ENCODE measurements at places on chromosomes 16 and 17.

DNA sequence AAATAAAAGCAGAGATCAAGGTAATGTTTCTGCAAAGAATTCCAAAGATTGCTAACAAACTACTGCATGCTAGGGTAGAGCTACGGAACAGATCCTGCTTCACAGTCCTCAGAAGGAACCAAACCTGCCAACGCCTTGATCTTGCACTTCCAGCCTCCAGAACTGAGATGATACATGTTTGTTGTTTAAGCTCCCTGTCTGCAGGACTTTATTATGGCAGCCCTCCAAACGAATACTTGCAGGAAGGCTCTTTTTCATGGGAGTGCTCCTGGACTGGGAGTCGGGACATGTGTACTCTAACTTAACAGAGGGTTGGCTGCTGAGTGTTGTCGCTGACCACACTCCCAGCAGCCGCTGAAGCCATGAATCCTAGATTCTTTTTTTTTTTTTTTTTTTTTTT, 808.8 kb upstream of the EEF2KMT start:
- DNase-seq, result no peak

DNA sequence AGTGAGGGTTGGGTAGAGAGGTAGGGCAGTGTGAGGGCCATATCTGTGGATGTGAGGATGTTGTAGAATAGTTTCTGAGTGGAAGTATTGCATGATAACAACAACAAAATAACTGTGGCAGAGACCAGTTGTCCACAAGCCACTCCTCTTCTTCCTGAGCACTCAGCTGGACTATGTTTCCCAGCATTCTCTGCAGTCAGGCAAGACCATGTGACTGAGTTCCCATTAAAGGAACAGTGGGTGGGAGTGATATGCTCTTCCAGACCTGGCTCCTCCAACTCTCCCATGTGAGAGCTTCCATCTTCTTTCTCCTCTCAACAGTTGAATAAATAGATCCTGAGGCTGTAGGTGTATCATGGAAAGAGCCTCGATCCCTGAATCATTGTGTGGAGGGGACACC, 272.4 kb downstream of the CBLN1 start:
- no peak for DNase-seq

- no peak for DNase-seq
Observed at GRCh38 chr17:42131981-42132432, 9.4 kb downstream of the HSPB9 start.

GRCh38 chr17:19003543-19004420, 782 bp downstream of the FAM83G start:
- DNase-seq, result no peak

DNA sequence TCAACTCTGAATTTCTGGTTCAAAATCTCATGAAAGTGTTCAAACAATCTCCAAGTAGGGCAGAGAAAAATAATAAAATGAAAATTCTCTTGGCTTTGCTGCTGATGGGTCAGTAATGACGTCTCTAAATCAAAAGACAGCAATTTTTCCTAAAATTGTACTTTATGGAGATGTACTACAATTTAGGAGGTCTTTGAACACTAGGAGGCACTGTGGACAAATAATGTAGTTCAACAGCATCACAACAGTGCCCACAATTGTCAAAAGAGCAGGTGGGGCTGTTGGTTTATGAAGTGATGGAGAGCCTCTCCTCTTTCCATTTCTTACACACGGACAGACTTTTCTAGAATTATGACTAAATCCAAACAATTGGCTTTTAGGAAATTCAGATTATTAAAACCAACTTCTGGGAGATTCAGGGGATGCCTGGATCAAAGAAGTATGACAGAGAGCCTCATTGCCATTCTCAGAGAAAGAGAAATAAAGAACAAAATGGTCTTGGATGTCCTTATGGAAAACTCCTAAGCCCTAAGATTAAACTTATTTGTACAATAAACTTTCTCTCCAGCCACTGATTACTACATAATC, 23.8 kb downstream of the EZH1 start:
- peak; percentile 10 for DNase-seq

DNA sequence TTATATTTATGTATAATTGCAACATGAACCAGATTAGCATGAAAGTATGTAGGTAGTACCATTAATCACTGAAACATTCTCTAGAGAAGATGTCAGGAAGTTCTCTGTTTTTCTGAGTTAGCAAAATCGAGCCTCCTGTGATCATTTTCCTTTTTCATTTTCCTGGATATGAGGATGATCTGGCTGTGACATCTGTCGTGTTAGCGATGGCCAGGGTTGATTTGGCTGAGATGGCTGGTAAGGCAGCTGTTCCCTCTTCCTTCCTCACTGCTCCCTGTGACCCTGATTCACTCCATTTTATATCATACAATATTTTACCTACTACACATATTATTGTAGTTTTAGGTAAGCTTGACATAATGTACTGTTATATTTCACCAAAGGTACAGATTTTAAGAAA, 10.3 kb downstream of the CNTNAP4 start:
- no peak for DNase-seq
